Memory B cell (primary cell): ENCODE measurements at places on chromosomes 12 and 14.

GRCh38 chr12:57474862-57475261, 4.8 kb downstream of the ARHGAP9 start:
- DNase-seq = no peak

GRCh38 chr12:50061171-50061570, 3.8 kb downstream of the ASIC1 start:
- DNase-seq = no peak

GRCh38 chr14:105077649-105077995, 12.4 kb upstream of the GPR132 start:
- DNase-seq = no peak

- no peak for DNase-seq
Measured at GRCh38 chr14:84686550-84686949, 843.4 kb upstream of the FLRT2 start.

DNA sequence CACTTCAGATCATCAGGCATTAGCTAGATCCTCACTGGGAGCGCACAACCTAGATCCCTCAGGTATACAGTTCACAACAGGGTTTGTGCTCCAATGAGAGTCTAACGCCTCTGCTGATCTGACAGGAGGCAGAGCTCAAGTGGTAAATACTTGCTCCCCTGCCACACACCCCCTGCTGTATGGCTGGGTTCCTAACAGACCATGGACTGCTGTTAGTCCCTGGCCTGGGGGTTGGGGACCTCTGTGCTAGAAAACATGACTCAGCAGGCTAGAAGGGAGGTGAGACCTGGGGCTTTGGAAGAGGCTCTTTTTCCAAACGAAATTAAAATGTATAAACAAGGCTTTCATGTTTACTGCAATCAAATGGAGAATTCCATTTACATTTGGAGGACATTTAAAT, 691.1 kb downstream of the FLRT2 start:
- no peak for DNase-seq

DNA sequence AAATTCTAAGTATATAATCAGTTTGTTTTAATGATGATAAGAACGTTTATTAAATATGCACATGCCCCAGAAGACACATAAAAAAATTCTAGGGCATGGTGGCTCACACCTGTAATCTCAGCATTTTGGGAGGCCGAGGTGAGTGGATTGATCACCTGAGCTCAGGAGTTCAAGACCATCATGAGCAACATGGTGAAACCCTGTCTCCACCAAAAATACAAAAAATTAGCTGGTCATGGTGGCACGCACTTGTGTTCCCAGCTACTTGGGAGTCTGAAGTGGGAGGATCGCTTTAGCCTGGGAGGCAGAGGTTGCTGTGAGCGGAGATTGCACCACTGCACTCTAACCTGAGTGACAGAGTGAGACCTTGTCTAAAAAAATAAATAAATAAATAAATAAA, 4.0 kb downstream of the CD69 start:
- no peak for DNase-seq

DNA sequence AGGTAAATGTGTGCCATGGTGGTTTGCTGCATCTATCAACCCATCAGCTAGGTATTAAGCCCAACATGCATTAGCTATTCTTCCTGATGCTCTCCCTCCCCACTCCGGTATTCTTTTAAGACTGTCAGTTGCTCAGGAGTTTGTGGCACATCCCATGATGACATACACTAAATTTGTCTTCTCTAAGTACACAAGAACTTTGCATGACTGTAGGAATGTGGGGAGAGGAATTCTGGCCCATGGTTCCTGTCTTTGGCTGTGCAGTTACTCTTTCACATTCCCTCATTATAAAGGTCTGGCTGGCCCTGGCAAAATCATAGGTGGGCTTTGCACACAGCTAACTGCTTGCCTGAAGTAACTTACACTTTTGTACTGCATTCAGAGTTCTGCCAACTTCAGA, 30.3 kb downstream of the HMGA2 start:
- no peak for DNase-seq

GRCh38 chr14:87178277-87178676, 814.7 kb downstream of the GALC start:
- DNase-seq = no peak

DNA sequence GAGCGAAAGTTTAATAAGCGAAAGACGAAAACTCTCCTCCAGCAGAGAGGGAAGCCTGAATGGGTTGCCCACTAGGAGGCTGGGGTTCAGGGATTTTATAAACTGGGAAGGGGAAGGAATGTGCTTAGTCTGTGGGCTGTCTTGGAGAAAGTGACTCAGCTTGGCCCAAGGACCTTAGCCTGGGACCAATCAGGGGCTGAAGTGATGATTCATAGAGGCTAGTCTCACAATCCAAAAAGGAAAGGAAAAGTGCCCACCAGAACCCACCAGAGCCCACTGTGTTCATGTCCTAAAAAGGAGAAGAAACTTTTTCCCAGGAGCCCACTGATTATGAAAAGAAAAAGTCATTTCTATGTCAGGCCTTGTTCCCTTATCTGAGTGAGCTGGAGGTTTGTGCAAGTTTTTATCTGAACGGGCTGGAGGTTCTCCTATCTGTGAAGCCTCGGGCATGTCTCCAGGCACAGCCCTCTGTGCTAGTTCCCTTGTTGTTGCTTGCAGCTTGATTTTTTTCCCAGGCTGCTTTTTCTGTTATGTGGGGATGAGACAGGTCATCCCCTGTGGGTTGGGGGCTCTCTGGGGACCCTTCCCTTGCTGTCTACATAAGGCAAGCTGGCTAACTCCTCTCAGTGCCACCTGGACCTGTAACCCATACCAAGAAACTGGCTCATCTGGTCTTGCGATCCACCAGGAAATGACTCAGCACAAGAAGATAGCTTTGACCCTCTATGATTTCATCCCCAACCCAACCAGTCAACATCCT, 8.3 kb upstream of the GOLGA5 start:
- DNase-seq = no peak

- no peak for DNase-seq
Measured at GRCh38 chr14:47857646-47858045, 182.2 kb upstream of the MDGA2 start.

- DNase-seq = no peak
Measured at GRCh38 chr12:70733385-70733784, 96.2 kb upstream of the PTPRB start.

GRCh38 chr12:85872497-85873091, 1.5 kb upstream of the NTS start:
- no peak for DNase-seq

DNA sequence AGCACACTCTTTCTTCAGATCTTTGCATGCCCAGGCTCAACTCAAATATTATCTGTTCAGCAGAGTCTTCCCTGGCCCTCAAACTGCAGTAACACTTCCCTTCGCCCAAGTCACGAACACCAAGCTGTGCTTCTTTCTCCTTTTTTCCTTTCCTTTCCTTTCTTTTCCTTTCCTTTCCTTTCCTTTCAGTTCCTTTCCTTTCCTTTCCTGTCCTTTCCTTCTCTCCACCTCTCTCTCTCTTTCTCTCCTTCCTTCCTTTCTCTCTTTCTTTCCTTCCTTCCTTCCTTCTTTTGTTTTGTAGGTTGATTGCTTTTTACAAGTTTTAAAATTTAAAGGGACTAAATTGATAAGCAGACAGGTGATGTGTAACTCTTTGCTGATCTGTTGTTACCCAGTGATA, 19.0 kb upstream of the ADGRD1 start:
- DNase-seq = no peak

DNA sequence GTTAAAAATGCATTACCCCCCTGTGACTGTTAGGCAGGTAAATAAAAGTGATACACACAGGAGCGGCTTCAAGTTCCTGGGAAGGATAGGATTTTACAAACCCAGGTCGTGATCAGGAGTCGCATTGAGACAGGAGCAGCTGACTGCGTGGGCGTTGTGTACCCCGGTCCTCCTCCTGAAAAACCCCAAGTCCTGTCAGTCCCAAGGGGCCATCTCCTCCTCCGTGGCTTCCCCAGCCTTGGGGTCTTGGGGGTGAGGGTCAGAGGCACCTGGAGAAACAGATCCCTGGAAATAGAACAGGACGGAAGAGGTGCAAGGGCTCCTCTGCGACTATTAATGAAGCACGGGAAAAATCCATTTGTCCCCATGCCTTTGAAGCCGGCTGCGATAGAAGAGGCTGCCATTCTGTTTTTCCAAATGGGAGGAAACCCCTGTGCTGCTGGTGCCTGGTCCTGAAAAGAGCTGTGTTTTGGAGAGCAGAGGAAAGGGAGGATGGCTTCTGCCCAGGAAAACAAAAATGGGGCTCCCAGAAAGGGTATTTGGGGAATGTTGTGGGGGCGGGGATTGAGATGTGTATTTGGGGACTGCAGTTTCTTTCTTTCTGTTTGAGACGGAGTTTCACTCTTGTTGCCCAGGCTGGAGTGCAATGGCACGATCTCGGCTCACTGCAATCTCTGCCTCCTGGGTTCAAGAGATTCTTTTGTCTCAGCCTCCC, 143.1 kb downstream of the ZNF664 start:
- no peak for DNase-seq

GRCh38 chr12:92596383-92596782, 106.4 kb upstream of the PLEKHG7 start:
- DNase-seq = no peak

- DNase-seq = no peak
Measured at GRCh38 chr12:30661210-30661609, 34.5 kb downstream of the IPO8 start.

GRCh38 chr12:5390174-5390799, 41.6 kb upstream of the NTF3 start:
- no peak for DNase-seq

DNA sequence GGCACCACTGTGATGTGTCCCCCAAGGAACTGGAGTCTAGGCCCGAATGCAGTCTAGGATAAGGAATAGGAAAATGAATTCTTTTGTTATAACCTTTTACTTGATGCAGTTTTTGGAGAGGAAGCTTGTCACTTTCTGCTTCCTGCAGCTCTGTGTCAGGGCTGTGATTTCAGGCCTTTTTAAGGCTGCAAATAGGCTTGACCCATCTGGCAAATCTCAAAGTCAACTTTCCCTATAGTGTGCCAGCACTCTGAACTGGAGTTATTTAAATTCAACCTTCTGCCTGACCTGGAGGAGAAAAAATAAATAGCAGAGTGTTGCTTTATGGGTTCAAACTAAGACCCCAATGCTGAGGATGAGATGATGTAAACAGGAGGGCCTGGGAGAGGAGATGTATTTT, 51.8 kb upstream of the CEP83 start:
- no peak for DNase-seq

- DNase-seq = no peak
Measured at GRCh38 chr14:46769292-46769691, 117.7 kb upstream of the RPL10L start.

GRCh38 chr12:98425859-98426258, 89.5 kb upstream of the TMPO start:
- DNase-seq = no peak

- no peak for DNase-seq
Measured at GRCh38 chr14:49989966-49990365, 97.1 kb downstream of the ARF6 start.

- no peak for DNase-seq
Measured at GRCh38 chr12:6916426-6917200, 2.2 kb downstream of the ENO2 start.

DNA sequence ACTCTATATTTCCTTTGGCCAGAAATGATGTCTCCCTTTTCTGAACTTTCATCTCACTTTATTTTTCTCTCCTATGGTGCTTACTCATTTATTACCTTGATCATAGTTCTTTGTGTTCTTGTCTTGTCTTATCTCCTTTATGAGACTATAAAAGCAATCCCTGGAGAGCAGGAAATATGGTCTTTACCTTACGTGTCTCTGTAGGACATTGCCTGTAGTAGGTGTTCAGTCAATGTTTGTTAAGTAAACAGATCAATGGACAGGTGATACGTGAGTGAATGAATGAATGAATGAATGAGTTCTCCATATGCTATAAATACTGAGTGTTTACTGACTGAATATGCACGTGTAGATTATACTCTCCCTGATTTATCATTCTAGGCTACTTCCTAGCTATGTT, 193.7 kb upstream of the HMGA2 start:
- no peak for DNase-seq

GRCh38 chr12:107372229-107372658, 278.9 kb upstream of the CRY1 start:
- DNase-seq = no peak

DNA sequence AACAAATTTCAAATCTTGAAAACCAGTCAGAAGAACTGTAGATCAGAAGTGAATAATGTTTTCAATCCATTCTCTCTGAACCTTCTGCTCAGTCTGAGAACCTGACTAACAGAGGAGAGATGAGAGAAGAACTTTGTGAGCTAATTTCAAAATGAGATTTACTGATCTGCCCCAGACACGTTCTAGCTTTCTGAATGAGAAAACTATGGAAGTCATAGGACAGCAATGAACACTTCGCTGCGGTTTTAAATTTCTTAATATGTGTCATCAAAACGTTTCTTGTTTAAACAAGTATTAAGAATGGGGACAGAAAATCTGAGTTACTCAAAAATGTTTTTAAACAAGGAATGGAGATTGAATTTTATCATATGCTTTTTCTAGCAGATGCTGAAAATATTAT, 66.6 kb upstream of the FAR2 start:
- no peak for DNase-seq
